HuH-7.5 (cell line): ENCODE measurements at places on chromosomes 5 and 9.

GRCh38 chr9:108779551-108780325, 76.0 kb downstream of the ACTL7B start:
- DNase-seq, result no peak

GRCh38 chr9:18317896-18318295, 156.1 kb upstream of the ADAMTSL1 start:
- no peak for DNase-seq

DNA sequence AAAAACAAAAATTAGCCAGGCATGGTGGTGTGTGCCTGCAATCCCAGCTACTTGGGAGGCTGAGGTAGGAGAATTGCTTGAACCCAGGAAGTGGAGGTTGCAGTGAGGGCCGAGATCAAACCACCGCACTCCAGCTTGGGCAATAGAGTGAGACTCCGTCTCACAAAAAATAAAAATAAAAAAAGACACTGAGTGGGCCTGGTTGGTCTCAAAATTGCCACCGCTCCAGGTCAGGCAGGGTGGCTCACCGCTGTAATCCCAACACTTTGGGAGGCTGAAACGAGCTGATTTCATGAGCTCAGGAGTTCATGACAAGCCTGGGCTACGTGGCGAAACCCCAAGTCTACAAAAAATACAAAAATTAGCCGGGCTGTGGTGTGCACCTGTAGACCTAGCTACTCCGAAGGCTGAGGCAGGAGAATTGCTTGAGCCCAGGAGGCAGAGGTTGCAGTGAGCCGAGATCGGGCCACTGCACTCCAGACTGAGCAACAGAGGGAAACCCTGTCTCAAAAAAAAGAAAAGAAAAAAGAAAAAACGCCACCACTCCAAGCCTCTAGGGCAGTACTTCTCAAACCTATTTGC, 1.8 kb downstream of the STK10 start:
- no peak for DNase-seq

- no peak for DNase-seq
These were observed 295.6 kb downstream of the ADGRV1 start for GRCh38 chr5:90854169-90854568.

DNA sequence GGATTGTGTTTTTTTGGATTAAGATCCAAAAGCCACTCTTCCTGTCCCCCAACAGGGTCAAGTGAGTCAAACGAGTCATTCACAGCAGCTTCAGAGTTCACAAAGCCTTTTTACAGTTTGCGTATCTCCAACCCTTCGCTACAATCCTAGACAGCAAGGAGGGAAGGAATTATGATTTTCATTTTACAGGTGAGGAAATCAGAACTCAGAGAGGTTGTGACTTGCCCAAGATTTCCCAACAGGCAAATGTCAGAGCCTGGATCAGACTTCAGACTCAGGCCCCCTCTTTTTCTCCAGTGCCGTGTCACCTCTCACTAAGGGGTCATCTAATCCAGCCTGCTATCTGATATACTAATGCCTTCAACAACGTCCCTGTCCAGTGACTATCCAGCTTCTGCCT, 72.1 kb upstream of the XPA start:
- DNase-seq, result no peak

DNA sequence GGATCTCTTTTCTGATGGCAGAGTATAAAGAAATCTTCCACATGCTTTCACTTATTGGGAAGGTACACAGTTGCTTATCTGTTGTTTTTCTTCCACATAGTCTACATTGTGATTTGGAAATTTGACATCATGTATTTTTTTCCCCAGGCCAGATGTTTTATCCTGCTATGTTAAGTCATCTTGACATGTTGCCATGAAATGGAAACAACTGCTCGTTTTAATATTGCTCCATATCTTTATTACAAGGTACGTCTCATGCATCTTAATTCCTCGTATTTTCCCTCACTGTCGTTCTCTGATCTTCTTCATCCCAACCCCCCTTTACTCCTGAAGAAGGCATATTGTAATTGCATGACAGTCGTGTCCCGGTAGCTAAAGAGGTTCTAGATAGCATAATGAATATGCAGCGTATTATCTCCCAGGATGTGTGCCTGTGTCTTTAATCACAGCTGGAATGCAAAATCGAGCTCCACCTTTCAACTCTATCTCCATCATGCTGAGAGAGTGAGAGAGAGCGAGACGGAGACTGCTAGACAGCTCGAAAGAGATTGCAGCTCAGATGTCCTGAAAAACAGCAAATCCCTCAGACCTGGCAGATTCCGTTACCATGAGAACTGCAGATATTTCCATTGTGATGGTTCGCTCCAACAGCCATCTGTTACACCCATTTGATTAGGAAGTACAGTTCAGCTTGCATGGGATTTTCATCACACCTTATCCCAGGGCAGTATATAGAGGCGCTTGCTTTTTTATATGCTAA, 281.7 kb downstream of the TMEM38B start:
- DNase-seq, result no peak

GRCh38 chr9:89550346-89550927, 52.5 kb upstream of the SEMA4D start:
- no peak for DNase-seq

GRCh38 chr5:27810458-27810857, 772.1 kb upstream of the CDH9 start:
- no peak for DNase-seq

GRCh38 chr5:109740966-109741365, 51.2 kb downstream of the MAN2A1 start:
- no peak for DNase-seq

DNA sequence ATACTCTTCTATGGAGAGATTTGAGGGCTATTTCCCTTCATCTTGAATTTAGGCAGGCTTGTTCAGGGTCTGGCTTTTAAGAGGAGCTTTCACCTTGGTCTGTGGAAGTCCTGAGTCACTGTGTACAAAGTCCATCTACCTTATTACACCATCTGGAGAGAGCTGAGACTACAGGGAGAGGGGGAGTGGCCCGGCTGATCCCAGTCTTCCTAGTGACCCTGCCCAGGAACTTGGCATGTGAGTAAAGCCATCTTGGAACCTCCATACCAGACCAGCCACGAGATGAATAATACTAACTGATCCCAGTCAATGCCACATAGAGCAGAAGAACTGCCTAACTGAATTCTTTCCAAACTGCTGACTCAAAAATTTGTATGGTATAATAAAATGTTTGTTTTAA, 8.4 kb upstream of the IL6ST start:
- peak; percentile 55 for DNase-seq

- DNase-seq, result no peak
These were observed 300.8 kb upstream of the PANK3 start for GRCh38 chr5:168879929-168880328.

DNA sequence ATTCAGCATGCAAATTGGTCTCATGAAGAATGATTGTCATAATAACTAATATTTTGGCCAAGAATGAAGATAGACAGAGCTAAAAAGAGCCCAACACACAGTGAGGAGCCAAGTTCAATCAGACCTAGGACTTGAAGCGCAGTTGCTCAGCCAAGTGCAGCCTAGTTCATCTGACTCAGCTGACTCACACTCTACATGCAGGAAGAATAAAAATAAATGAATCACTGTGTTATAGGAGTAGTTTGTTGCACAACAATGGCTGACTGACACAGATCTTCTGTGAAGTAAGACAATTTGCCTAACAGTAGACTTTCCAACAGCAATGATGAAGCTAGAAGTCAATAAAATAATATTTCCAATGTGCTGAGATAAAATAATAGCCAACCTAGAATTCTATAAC, 261.5 kb downstream of the CEMIP2 start:
- no peak for DNase-seq

DNA sequence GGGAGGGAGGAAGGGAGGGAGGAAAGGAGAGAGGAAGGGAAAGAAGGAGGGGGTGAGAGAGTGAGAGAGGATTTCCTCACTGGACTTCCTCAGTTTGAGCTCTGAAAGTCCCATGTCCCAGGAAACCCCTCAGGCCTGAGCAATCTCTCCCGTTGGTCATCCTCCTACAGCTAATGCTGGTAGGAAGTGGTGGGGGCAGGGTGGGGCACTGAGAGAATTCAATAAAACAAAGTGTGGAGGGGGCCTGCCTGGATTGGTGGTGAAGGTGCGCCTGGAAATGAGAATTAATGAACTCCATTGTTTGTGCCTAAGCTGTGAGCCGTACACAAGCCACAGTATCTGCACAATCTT, 195.0 kb downstream of the RGS3 start:
- no peak for DNase-seq

- no peak for DNase-seq
These were observed 118.7 kb upstream of the SNX2 start for GRCh38 chr5:122656160-122656559.
